Brain pericyte (primary cell): ENCODE measurements at places on chromosomes 11 and 22.

GRCh38 chr11:60504219-60504905, 10.8 kb upstream of the MS4A13 start:
- no peak for DNase-seq

DNA sequence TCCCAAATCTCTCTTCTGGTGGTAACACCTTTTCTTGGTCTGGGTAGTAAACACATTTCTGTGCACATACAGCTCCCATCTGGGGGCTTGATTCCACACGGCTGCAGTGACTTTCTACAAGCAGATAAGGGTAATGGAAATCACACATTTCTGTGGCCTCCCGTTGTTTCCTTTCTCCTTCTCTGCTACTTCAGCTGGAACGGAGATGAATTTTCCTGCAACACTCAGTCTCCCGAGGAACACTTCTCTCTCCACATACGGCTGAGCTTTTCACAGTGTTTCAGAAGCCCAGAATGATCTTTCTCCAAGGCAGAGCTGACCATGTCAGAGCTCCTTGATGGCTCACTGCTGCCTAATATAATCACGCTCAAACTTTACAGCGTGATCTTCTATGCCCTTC, 364.3 kb upstream of the NARS2 start:
- no peak for DNase-seq

- no peak for DNase-seq
Measured at GRCh38 chr11:62713343-62713742, 5.9 kb downstream of the GNG3 start.

GRCh38 chr11:34157163-34157562, 51.7 kb downstream of the NAT10 start:
- no peak for DNase-seq

DNA sequence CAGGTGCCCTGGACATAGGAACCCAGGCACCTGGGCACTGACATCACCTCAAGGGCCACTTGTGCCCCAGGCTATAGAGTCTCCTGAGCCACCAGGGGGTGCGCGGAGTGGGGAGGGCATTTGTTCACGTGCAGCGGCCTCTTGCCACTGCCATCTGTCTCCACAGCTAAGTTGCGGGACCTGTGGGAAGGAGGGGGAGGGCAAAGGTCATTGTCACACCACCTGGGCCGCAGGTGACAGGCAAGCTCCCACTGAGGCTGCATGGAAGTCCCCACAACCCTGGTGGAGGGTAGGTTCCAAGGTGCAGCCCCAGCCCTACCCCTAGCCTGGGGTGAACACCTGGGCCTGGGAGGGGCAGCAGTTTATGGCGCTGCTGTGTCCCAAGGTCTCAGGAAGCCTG, 79.5 kb downstream of the PIWIL3 start:
- no peak for DNase-seq

GRCh38 chr11:48022445-48022844, 42.1 kb downstream of the PTPRJ start:
- DNase-seq: no peak

GRCh38 chr11:59295435-59295834, 63.3 kb upstream of the OR5AN1 start:
- no peak for DNase-seq

- no peak for DNase-seq
Measured at GRCh38 chr22:23230348-23231068, 50.2 kb downstream of the BCR start.

DNA sequence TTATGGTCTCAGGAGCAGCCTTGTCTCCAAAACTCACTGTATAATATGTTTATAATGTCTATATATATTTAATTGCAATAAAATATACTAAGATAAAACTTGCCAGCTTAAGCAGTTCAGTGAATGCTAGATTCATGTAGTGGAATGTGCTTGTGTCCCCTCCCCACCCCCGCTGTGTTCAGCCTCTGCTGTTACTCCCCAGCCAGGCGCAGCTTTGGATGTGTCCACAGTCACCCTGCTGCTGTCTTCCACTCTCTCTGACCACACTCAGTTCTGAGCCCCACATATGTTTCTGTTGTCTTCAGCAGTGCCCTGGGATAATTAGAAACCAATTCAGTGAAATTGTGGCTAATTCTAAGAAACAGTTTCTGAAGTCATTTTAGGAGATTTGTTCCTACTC, 52.2 kb downstream of the PPFIA1 start:
- DNase-seq: no peak

DNA sequence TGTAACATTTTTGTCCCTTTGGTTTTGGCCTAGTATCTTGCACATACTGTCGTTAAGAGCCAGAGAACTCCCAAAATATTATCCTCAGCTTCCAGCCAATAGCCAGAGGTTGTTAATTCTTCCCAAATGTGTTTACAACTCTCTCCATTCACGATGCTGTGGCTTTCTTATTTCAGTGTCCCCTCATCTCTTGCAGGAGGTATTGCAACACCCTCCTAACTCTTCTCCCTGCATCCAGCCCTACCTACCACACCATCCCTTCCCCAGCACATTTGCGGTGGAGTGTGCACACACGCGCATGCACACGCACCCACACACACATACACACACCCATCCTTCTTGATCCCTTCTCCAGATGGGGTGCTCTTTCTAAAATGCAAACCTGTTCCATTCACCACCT, 75.6 kb upstream of the LMO2 start:
- DNase-seq: no peak

GRCh38 chr11:69822676-69823494, 3.7 kb upstream of the FGF3 start:
- no peak for DNase-seq

DNA sequence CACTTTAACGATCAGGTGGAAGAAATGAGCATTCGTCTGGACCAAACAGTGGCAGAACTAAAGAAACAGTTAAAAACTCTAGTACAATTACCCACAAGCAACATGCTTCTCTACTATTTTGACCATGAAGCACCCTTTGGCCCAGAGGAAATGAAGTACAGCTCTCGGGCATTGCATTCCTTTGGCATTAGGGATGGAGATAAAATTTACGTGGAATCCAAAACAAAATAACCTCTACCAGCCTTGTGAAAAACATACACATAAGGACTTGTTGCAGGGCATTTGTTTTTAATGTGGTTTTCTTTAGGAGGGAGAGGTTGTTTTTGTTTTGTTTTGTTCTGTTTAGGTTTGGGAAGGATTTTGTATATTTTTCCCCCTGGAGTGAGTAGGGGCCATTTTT, 14.2 kb upstream of the TECTA start:
- no peak for DNase-seq

DNA sequence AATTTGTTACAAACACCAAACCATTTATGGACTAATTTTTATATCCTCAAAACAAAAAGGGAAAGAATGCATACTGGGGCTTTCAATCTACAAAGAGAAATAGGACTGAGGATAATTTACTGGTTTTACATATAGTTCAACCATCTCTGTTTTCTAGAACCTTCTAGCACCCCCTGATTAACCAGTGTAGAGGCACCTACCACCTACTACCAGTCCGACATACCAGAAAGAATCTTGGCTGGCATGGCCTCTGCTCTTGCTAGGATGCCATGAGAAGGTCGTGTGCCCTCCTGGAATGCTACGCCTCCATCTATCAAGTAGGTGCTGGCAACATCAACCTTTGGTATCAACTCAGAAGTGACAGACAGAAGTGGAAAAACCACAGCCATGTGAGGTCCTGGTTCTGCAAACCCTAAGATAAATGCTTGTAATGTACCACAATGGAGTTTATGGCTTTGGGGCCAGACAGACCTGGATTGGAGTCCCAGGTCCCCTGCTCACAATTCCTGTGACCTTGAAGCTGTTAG, 28.2 kb downstream of the MYH9 start:
- no peak for DNase-seq

DNA sequence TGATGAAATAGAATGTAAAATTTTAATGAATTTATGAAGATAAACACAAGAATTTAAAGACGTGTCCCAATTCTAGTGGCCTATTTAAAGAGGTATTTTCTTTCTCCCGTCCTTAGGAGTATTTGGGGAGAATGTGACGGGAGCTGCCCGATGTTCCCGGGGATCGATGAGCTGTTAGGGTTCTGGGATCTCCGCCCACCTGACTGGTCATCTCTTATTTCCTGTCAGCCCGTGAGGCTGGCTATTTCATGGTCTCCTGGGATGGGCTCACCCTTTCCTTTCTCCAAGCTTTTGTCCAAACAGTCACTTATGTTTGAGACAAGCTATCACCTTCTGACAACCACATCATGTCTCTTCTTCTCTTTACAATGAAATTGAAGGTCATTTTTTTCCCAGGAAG, 16.9 kb upstream of the CLMP start:
- no peak for DNase-seq

DNA sequence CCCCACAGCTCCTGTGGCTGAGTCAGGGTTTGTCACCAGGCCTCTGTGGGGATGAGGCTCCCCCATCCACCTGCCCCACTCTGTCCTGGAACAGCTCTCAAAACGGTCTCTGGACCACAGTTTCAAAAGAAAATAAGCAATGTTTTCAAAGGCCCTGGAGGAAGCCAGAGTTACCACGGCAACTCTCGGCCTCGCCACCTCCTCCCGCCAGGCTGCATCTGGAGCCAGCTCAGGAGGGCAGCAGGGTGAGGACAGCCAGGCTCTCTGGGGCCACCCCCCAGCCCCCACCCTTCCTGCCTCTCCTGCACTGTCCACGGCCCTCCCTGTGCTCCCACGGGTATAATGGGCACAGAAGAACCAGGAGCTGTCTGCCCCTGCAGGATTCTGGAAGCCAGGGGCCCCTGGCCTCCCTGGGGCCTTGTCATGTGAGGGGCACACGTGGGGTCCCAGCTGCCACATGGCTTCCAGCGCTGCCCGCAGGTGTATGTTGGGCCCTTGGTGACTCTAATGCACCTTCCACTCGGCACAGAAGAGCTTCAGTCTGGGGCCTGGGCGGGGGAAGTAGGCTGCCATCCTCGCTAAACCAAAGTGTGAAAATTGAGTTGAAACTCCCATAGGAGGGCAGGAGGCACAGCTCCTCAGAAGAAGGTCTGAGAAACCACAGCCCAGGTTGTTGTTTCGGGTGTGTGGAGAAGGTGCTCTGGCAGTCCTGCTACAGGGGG, 10.3 kb downstream of the CD81 start:
- DNase-seq: no peak

- no peak for DNase-seq
Measured at GRCh38 chr11:104891135-104891534, 7.1 kb downstream of the CASP12 start.

GRCh38 chr22:29393019-29393608, 4.7 kb upstream of the AP1B1 start:
- no peak for DNase-seq

- no peak for DNase-seq
Measured at GRCh38 chr11:92841719-92842118, 127.7 kb upstream of the MTNR1B start.

DNA sequence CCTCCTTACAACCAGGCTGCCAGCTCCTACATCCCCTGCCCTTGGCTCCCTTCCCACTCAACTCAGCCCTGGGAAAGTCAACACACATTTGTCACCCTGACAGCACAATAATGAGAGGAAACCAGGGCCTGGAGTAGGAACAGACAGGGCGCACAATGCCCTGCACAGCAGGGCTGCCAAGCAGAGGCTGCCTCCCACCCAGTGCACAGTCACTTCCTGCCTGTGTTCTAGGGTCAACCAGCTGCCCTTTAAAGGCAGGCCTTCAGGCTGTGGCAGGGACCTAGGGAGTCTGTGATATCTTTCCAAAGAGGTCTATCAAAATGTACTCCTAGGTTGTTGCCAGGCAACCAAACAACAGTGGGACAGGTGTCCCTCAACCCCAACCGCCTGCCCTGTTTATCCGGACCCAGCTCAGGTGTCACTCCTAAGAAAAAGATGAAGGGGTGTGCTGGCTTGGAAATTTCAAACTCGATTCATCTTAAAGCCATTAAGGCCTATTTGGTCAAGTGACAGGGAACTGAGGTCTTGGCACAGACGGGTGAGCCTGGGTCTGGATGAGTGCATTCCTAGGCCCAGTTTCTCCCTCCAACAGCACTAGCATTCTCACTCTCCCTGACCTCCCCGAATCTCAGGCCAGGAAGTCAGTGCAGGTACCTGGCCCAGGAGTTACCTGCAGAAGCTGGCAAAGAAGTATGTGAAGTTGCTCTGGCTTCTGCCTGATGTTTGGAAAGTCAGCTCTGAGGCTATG, 110.3 kb upstream of the PITPNB start:
- DNase-seq: no peak

GRCh38 chr11:76836613-76837291, 24.0 kb upstream of the ACER3 start:
- no peak for DNase-seq

- DNase-seq: no peak
Measured at GRCh38 chr22:27918341-27919221, 475 bp downstream of the PITPNB start.

DNA sequence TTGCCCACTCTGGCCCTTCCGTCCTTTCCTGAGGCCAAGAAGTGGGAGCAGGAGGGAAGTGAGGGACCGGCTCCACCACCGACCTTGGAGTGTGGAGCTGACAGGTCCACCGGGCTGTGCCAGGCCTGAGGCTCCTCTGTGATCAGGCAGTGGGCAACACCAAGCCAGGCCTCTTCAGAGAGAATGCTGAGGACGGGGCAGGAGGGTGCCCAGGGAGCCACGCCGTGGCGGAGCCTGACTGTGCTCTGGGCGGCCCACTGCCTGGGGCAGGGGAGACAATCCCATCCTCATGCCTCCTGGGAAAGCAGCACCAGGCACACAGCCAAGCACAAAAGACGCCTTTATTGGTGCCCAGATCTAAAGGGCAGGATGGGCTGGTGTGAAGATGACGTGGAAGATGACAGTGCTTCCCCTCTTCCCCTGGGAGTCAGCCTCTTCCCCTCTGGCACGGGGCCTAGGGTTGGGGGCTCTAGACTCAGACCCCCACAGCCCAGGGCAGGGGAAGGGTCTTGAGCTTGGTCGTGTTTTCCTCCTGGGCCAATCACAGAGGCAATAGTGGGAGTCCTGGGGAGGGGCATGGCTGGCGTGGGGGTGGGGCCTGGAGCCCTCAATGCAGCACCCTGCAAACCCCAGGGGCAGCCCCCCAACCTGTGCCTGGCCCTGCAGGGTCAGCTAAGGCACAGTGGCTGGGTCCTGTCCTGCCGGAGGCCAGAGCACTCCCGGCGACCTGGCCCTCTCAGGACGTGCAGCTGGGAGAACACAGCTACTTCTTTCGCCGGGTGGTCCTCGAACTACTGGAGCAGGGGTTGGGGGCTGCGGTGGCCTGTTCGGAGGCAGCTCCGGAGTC, 4.7 kb downstream of the LMF2 start:
- no peak for DNase-seq

GRCh38 chr22:22720724-22721261, 76.4 kb downstream of the GGTLC2 start:
- no peak for DNase-seq

DNA sequence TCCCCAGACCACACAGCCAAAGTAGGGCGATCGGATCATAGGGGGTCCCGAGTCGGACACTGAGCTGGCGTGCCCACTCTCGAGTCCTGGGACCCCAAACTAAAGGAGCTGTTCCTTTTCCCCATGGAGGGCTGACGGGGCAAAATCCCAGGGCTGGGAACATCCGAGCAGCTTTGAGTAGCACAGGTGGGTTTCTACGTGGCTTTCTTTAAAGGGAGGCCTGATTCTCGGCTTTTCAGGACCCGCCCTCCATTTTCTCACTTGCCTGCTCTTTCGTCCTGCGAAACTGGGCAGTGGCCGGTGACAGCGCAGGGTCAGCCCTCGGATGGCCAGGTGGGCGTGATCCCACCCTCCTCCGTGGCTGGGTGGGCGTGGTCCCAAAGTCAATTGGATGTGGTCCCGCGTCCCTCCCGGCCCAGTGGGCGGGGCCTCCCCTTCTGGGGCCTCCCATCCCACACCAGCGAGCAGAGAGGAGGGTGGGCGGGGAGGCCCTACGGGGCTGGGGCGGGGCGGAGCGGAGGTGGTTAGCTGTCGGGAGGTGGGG, 17.5 kb upstream of the TXNRD2 start:
- DNase-seq: no peak

- no peak for DNase-seq
Measured at GRCh38 chr11:118314988-118315411, 10.5 kb downstream of the CD3E start.
